ENCODE measurements at places on chromosomes 1 and 21. TPM values are rescaled to one million over a fixed set of nuclear protein-coding genes. Genes with fewer than 3 reads are reported as not detected.

KIF14 gene
- 1.1 TPM for total RNA-seq

SLAMF1 gene
- total RNA-seq: 69.2 TPM

CHI3L2 gene
- total RNA-seq: 1.2 TPM

PRKAA2 gene
- total RNA-seq: not detected

PIK3CD gene
- total RNA-seq: 99.2 TPM

TRNP1 gene
- total RNA-seq: 1.5 TPM

TDRD10 gene
- not detected for total RNA-seq

NTRK1 gene
- total RNA-seq: 1.8 TPM

NBPF10 gene
- total RNA-seq: 0.63 TPM

LCE1E gene
- not detected for total RNA-seq

COA6 gene
- total RNA-seq: 62.8 TPM

ANGPTL3 gene
- not detected for total RNA-seq

HTR1D gene
- total RNA-seq: not detected

Data from activated T-cell treated with anti-CD3 and anti-CD28 coated beads, Interleukin-2, amount 50 U/mL, for 4 hours (primary cell).